ENCODE measurements at places on chromosomes 16 and 17.

DNA sequence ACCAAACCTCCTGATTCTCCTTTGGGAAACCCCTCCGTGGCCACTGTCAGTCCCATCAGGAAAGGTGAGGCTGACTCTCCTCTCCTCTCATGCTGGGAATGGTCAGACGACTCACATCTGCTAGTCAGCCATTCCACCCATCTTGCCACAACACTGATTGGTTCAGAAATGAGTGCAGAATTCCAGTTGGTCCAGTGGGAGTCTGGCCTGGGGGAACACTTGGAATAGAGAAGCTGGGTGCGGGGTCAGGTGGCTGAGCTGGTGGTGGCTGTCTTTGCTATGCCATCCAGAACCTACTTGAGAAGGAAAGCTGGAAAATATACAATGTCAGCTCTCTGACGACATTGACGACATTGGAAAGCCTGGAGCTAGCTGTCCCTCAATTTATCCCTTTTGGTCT, 23.6 kb upstream of the PLLP start:
- no peak for DNase-seq

- DNase-seq = no peak
Observed at GRCh38 chr17:77803726-77804125, 154.8 kb upstream of the TNRC6C start.

DNA sequence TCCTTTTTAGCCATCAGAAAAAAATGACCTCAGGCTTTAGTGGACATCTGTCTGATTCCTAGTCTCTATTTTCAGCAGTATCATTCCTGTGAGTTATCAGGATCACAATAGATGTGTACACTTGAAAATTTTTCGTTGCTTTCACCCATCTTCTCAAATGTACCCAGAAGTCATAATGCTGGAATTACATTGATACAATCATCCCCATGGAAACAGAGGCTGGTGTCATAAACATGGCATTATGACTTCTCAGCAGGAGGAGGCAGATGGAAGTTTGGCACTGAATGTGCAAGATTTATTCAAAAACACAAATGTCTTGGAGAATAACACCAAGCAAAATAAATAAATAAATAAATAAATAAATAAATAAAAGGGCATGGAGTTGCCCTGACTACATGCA, 292.5 kb downstream of the PHKB start:
- DNase-seq = no peak

DNA sequence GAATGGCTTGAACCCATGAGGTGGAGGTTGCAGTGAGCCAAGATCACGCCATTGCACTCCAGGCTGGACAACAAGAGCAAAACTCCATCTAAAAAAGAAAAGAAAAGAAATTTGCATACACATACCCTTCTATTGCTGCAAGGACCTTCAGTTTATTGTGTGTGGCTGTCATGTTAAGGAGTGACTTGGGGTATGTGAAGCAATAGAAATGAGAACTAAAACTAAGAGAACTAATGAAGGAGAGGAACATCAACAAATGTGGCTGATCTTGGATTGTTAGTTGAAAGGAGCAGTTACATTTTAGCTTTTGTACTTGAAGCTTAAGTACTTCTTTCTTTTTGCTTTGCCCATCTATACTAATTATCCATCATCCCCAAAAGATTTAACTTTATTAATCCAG, 12.7 kb upstream of the NSRP1 start:
- DNase-seq = no peak

DNA sequence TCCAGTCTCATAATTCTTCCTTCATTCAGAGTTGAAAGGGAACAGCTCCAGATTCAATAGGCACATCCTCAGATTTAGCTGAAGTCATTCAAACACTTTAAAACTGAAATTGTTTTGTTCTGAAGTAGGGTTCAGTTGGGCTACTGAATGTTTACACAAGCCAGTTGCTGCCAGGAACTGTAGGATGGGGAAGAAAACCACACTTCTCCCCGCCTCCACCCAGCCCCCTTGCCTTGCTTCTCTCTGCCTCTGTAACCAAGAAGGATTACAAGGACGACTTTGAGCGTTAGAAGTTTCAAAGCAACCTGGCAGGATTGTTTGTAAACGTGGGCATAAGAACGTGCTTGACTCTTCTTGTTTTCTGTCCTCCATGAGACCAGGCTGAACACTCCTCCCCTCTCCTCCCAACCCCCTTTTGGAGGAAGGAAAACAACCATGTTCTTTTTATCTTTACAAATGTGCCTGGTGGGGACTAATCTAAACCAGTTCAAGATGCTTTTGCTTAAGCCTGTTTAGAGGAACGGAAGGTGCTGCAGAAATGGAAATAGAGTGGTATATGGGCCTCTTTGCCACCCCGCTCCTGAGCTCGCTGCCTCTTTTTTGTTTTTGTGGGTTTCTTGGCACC, 287.9 kb downstream of the FTO start:
- no peak for DNase-seq

- DNase-seq = no peak
Observed at GRCh38 chr16:80273635-80274538, 266.9 kb upstream of the DYNLRB2 start.

- DNase-seq = no peak
Observed at GRCh38 chr17:336110-337021, 16.2 kb downstream of the RPH3AL start.

DNA sequence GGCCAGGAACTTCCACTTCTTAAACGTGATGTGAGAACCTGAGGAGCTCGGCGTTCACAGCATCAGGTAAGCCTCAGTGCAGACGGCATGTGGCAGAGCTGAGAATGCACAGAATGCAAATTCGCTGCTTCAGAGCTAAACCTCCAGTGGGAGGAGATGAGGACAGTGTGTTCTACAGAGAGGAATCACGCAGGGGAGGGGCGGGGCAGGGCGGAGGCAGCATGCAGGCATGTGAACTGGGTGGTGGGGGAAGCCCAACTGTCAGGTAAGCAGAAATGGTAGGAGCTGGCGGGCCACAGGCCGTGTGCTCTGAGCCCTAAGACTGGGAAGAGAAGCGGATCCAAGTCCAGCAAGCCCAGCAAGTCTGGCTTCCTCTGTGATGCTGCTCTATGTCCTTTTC, 94.7 kb downstream of the ZNF778 start:
- DNase-seq = no peak

GRCh38 chr17:6067060-6067459, 3.1 kb upstream of the WSCD1 start:
- no peak for DNase-seq

GRCh38 chr16:82088483-82088882, 53.4 kb downstream of the HSD17B2 start:
- no peak for DNase-seq

DNA sequence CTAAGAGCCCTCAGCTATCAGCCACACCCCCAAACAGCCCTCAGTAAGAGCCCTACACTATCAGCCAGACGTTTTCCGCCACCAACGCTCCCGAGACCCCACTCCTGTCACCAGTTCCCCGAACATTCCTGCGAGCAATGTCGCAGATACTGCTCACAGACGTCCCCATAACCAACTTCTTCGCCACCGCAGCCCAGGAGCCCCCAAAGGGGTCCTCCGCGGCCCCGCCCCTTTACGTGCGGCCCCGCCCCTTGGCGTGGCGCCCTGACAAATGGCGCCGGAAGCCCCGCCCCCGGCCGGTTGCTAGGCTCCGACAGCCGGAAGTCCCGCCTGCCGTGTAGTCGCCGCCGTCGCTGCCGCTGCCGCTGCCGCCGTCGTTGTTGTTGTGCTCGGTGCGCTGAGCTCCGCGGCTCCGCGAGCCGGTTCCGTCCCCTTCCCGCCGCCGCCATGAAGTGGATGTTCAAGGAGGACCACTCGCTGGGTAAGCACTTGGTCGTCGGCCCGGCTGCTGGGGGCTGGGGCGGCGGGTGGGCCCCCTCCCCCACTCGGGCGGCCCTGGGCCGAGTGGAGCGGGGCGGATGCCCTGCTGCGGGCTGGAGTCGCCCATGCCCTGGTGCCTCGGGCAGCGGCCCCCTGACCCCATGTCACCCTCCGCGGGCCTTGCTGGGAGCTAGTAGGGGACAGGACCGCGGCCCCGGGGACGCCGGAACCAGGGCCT, at the start of gene GABARAPL2:
GABARAPL2 (plus strand) TSS at position 340 of the 718 bp plus-strand sequence; CDS start at position 448, 108 bp downstream.
- peak; percentile 87 for DNase-seq

GRCh38 chr17:46009681-46010596, 10.9 kb downstream of the STH start:
- DNase-seq = no peak

DNA sequence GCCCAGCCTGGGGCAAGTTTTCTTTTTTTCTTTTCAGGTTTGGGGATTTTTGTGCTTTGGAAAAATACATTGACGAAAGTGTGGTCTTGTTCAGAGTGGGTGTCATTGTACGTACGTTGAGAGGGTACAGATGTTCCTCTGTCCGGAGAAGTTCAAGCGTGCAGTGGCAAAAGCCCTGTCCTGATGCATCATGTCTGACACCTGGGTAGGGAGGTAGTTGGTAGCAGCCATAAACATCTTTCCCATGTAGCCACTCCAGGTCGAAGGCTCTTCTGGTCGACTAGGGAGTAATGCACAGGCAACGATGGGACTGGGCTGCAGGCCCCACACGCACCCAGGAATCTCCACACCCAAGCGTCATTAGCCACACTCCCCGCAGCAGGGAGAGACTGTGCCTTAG, 27.4 kb downstream of the WIPI1 start:
- no peak for DNase-seq

- peak; percentile 62 for DNase-seq
Observed at GRCh38 chr16:457732-458400, 32.4 kb downstream of the RAB11FIP3 start.

- no peak for DNase-seq
Observed at GRCh38 chr17:57541472-57542394, 203.4 kb downstream of the CCDC182 start.

DNA sequence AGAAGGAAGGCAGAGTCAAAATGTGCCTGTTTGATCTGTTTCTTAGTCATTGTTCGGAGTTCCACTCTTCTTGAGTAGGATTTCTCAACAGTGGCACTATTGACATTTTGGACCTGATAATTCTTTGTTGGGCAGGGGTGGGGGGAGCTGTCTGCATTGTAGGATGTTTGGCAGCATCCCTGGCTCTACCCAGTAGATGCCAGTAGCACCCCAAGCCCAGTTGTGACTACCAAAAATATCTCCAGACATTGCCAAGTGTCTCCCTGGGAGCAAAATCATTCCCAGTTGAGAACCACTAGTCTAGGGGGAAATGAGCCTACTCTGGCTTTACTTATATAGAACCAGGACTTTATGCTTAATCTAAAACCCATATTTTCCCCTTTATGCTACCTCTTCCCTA, 1.1 kb upstream of the GFOD2 start:
- DNase-seq = no peak

GRCh38 chr17:7587420-7588151, 2.3 kb downstream of the SOX15 start:
- no peak for DNase-seq

- no peak for DNase-seq
Observed at GRCh38 chr16:9197957-9198661, 106.7 kb downstream of the HAPSTR1 start.

DNA sequence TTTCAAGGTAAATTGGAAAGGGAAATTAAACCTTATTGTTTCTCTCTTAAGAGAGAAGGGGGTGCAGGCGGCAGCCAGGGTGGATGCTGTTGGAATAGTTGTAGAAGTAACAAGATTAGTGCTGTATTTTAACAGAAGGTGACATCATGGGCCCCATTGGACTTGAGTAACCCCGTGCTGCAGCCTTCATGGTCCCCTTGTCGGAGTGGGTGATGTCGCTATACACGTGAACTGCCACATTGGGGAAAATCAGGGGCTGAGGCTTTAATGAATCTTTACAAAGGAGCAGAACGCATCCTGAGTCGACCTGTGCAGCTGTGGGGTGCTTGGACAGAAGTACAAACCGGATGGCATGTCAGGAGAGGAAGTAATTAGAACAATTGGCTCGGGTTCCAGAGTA, 3.2 kb downstream of the SNX11 start:
- DNase-seq = no peak

GRCh38 chr16:48008011-48008525, 147.7 kb downstream of the ABCC12 start:
- DNase-seq = no peak

DNA sequence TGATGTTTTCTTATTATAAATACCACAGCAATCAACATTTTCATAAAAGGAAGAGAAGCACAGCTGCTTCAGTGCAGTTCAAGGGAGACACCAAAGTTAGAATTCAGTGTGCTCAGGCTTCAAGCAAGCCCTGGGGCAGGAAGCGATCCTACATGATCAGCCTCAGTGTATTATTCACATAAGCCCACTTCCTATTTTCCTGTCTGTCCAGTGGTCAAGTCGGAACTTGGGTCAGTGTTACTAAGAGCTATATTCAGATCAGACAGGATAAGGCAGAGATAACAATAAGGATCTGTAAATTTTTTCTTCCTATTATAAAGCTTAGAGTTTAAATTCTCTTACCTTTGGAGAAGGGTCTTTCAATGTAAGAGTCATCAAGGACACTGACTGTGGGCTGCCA, 12.9 kb downstream of the HEATR6 start:
- no peak for DNase-seq

- peak; percentile 92 for DNase-seq
Observed at GRCh38 chr17:17781591-17782496, 54.9 kb downstream of the SREBF1 start.

DNA sequence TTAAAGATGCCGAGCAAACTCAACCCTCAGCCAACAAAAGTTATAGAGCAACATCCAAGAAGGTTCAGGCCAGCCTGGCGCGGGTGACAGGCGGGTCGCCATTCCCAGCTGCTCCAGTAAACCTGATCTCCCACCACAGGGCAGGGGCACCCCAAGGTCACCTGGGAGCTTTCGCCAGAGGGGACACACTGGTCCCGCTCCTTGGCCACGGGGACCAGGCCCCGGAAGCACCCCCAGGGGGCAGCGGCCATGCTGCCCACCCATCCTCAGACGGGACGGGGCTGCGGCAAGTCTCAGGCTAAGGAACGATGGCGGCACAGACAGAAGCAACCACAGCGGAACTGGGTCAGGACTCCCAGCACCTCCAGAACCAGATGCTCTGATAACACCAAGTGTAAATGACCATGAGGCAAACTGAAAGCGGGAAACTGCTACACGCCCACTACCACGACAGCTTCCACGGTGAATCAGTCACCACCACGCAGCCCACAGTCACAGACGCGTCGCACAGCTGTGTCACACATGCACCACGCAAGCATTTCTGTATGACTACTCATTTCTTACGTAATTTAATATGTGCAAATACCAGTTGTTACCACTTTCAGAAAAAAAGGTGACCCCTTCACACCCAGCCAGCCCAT, 14.1 kb upstream of the CCDC154 start:
- no peak for DNase-seq
